Cortex of kidney (tissue), 1 donor: ENCODE measurements at places on chromosomes 4 and X.

DNA sequence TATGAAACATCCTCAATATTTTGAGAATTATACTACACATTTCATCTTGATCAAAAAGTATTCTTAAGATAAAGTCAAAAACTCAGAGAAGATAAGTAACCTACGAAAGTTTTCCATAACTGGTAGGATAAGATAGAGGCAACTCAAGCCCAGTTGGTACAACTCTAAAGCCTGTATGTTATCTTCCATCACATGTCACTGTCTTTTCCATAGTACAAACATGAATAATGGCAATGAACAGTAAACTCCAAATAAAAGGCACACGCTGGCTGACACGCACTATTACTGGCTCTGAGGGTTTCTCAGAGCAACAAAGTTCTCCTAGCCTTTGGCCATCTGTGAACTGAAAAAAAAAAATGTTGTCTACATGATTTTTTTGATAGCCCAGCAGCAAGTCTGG is 27.2 kb downstream of the LIN54 start:
- DNase-seq, result no peak

DNA sequence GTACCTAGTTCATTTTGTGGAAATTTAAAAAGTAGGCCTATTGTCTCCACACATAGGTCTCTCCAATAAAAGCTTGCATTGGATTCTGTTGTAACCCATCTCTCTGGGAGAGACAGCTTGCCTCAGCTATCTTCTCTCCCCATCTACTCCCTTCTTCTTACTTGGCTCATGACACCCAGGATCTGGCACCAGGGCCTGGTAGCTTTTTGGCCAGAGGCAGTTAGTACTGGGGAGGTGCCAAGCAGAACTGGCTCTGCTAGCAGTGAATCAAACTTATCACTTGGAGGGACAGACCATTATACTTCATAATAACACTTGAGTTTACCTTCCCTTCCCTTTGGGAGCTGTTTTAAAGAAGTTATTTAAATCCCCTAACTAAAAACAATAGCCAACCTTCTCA is 31.8 kb downstream of the PLAC1 start:
- DNase-seq, result no peak

DNA sequence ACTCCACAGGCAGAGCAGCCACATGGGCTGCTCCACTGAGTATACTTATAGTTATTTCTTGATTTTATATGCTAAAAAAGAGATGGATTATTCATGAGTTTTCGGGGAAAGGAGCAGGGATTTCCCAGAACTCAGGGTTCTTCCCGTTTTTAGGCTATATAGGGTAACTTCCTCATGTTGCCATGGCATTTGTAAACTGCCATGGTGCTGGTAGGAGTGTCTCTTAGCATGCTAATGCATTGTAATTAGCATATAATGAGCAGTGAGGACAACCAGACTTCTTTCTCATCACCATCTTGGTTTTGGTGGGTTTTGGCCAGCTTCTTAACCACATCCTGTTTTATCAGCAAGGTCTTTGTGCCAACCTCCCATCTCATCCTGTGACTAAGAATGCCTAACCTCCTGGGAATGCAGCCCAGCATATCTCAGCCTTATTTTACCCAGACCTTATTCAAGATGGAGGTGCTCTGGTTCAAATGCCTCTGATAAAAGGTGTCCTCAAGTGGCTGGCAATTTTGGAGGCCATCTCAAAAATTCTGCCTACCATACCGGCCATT is 213.0 kb upstream of the VEGFC start:
- DNase-seq, result no peak

GRCh38 chrX:26597981-26598380 is 382.0 kb downstream of the MAGEB5 start:
- no peak for DNase-seq
